ENCODE measurements at places on chromosomes 3 and 15.
A peak's percentile ranks its signal among the peaks of the same experiment; 100 is the strongest.

DNA sequence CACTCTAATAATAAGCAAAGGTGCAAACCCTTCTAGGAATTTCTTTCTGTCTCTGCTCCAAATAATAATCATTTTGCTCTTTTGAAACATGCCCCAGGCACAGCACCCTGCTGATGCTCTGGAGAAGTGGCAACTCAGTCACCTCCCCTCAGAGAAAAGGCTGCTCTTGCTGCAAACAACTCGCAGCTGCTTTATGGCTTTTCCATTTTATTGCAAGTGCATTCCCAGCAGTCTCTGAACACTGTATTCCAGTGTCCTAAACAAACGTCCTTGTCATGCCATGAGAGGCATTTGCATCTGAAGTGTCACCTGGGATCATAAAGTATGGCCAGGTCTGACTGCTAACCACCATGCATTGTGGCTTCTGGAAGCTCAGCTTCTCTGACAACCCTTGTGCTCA lies 358.1 kb upstream of the TRIM42 start:
- no peak for DNase-seq

DNA sequence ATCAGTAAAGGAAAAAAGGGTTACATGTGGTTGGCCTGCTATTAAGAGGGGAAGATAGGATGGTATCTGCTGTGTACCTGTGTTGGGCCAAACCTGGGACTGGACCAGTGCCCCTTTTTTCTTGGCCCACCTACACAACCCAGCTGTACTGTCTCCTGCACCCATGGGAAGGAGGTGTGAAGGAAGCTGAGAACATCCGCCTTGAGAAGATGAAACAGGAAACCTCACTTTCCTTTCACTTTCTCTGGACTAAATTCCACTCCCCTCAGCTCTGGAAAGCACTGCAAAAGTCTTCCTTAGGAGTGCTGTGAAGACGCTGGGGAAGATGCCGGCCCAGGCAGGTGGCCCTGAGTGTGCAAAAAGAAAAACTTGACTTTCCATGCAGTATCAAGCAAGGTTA lies 37.6 kb downstream of the LRRN1 start:
- no peak for DNase-seq

DNA sequence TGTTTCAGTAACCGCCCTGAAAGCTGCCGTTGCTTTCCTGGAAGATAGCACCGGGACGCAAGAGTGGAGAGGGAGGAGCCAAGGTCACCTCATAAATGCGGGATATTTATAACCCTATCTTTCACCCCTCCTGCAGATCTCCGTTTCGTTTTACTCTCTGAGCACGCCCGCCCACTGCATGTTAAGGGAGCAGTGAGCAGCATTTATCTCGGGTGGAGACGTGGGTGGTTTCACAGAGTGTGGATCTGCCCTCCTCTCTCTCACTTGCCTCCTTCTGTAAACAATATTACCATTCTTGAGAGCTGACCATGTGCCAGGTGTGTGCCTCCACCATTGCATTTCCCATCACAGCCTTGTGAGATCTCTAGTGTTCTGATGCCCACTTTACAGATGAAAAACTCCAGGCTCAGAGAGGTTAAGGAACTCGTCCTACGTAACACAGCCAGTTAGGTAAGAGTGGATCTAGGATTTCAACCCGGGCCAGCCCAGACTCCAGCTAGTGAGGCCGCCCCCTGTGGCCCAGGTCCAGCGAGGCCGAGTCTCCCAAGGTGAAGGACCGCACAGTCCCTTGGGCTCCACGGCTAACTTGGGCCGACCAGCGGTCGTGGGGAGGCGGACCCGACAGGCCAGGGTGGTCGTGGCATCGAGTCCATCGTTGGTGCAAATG lies 16.9 kb upstream of the SEMA4B start:
- peak; percentile 43 for DNase-seq

DNA sequence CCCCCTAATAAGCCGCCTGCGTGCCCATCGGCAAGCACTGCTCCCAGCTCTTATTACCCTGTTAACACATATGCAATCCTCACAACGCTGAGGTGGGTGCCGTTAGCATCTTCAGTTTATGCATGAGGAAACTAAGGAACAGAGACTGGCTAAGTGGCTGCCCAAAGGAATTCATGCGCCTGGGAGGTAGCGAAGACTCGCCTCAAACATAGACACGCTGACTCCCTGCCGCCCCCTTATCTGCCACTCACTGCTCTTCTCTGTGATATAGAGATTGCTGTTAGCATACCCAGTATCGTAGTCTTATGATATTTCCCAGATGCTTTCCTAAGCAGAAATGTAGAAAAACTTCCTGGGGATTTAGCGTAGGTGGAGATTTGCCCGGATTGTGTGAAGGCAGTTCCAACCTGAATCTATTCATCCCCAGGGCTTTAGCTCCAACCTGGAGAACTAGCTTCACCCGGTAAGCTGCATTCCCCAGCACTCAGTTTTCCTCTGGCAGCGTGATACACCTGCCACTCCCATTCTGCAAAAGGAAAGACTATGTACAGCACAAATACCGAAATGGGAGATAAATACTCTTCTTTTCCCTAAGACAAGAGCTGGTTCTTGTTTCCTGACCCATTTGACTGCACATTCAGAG lies 23.7 kb upstream of the CD47 start:
- DNase-seq, result no peak

DNA sequence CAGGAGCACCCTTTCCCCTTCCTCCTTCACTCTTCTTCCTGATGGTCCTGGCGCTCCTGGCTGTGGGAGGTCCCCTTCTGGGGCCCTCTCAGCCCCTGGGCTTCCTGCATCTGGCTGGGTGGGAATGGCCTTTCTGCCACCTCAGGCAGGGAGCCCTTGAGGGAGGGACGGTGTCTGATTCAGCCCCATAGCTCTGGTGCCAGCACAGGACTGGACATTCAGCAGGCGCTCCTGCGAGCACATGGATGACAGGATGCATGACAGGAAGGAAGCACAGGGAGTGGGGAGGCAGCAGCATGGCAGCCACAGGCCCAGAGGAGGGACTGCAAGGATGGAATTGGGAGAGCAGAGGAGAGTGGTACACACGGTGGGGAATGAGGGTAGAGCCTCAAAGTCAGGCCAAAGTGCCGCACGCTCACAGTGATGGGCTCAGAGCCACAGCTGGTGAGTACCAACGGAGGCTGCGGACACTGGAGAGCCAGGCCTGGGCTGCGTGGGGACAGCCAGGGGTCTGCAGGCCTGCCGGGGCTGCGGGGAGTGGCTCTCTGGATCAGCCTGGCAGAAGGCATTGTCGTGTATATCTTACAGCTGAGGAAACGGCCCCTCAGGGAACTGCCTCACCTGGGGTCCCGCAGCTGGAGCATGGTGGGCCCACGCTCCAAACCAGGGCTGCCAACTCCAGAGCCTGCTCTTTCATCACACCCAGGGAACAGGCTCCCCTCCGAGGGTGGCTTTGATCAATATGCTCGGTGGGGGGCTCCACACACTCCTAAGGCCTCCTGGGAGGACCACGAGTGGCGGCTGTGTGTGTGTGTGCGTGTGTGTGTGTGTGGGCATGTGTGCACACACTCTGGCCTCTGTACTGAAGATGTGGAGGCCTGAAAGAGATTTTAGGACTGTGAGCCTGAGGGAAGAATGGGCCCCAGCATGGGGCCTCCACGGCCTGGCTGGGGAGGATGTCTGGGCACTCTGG lies 51.4 kb upstream of the CTSH start:
- no peak for DNase-seq

- DNase-seq, result no peak
Observed at GRCh38 chr15:51837792-51838251, 8.4 kb downstream of the TMOD3 start.

DNA sequence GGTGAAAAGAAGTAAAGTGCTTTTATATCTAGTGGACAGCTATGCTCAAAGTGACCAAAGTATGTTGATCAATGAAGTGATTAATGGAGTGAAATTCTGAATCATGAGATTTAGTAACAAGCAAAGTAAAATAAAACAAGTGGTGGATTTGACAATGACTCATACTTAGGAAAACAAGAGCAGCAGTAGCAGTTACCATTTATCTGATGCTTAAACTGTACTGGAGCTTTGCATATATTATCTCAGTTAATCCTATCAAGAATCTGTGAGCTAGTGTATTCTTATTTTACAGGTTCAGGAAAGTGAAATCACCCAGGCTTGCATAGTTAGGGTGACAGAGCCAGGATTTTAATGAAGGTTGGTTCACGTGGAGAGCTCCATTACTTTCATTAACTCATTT lies 50.6 kb upstream of the SPATA16 start:
- no peak for DNase-seq

GRCh38 chr3:192843723-192844485 lies 73.8 kb downstream of the MB21D2 start:
- DNase-seq, result no peak

- DNase-seq, result no peak
Observed at GRCh38 chr15:85333132-85333831, 47.1 kb upstream of the AKAP13 start.

- DNase-seq, result no peak
Observed at GRCh38 chr3:78846718-78847117, 921.1 kb downstream of the ROBO1 start.

- DNase-seq, result no peak
Observed at GRCh38 chr15:79467865-79468586, 35.9 kb downstream of the MINAR1 start.

DNA sequence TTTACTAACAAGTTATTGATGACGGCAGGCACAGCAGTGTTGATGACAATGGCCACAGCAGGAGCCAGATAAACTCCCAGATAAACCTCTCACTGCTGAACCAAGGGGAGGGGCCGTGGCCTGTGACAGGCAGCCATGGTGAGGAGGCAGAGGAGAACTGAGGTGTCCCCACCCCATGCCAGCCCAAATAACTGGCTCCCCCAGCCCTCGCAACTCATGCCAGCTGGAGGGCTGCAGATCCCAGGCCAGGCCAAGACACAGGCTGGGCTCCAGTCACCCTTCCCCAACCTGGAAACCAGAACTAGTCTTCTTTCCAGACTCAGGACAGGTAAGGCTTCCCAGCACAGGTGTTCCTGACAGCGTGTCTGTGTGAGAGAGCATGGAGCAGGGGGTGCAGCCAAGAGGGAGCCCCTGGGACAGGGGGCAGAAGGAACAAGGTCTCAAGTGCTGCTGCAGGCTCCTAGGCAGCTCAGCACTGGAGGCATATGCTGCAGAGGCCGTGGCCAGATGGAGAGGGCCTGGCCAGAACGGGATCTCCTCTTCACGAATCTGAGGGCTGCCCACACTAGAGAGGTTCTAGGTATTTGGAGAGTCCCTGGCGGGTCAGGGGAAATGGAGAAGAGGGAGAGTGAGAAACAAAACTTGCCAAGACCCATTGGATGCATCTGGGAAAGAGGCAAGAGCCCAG lies 15.9 kb downstream of the PLA2G4F start:
- no peak for DNase-seq

- no peak for DNase-seq
Observed at GRCh38 chr3:45628746-45629145, 34.2 kb downstream of the LIMD1 start.

Data from CD4-positive, alpha-beta T cell treated with Interleukin-21 for 1 hour (primary cell).